ENCODE measurements at places on chromosomes 2 and 18.
A peak's percentile ranks its signal among the peaks of the same experiment; 100 is the strongest.

GRCh38 chr2:37869304-37869703, 55.8 kb upstream of the RMDN2 start:
- DNase-seq, result no peak

DNA sequence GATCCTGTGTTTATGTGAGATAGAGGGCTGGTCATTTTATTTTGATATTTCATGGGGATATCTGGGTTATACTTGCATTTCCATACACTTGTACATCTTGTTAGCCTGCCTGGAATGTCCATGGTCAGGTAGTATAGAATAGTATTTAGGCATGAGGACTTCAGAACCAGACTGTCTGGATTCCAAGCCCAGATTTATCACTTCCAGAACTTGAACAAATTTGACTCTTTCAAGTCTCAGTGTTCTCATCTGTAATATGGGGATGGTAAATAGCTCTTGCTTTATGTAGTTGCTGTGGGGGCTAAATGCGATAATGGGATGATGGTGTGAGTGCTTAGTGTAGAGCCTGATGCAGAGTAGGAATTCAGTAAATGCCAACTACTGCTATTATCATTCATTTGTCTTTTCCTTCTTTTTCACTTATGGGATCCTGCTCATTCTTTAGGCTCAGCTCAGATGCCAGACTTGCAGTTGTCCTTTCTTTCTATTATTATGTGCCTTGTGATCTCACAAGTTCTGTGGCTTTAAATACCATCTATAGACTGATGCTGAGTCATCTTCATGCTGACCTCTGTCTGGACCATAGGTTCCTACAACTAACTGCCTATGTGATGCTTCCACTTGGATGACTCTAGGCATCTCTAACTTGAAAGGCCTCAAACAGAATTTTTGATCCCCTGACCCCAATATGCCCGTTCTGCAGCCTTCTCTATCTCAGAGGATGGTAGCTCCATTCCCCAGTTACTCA, 67.4 kb downstream of the POLE4 start:
- peak; percentile 24 for DNase-seq

GRCh38 chr2:49240608-49241007, 86.3 kb upstream of the FSHR start:
- DNase-seq, result no peak

DNA sequence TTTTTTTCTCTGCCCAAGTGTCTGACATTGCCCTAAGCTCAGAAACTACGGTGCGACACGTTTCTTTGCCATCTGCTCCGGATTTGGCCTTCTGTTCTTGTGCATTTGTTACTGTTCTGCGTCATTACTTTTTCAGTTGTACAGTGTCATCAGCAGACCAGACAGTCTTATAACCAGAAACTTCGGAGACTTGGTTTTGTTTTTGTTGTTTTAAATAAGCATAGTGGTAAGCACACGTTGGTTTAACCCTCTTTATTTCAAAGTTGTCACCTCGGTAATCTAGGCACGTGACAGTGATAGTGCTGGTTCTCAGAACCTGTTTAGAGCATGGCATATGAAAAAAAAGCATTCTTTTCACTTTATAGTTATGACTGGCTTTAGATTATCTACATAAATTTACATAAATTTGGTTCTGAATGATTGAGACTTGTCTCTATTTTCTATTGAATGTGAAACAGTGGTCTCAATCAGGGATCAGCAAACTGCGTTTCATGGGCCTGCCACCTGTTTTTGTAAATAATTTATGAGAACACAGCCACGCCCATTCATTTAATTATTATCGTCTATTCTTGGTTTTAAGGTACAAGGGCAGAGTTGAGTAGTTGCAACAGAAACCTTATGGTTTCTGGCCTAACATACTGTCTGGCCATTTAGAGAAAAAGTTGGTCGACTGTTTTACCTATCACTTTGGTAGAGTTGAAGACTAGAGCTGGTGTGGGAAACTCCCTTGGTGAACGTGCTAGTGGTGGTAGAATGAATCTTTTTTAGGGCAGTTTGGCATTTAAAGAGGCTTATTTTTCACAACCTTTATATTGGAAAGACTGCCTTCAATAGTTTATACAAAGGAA, 106.5 kb downstream of the ZNF532 start:
- no peak for DNase-seq

- no peak for DNase-seq
Observed at GRCh38 chr2:65834771-65835475, 402.5 kb upstream of the SPRED2 start.

DNA sequence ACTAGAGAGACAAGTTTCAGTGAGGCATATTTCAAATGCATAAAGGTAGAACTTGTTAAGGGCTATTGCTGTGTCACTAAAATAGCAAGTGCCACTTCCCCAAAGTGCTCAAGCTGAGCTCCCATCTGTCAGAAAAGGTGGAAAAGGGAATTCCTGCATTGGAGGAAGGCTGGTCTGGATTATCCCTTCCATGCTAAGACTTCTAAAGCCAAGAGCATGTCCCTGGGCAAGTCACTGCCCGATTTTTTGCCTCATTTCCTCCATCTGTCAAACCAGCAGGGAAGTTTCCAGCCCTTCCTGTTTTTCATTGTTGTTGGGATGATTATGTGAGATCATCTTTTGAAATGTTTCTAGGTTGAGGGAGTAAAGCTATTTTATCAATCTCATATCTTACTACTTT, 175.5 kb downstream of the SETBP1 start:
- peak; percentile 37 for DNase-seq

GRCh38 chr2:20223407-20224163, 1.3 kb downstream of the SDC1 start:
- DNase-seq, result no peak

Data from suppressor macrophage treated with lipopolysaccharide for 1 hour (primary cell).